ENCODE measurements at places on chromosomes 6 and 20.

- no peak for DNase-seq
Observed at GRCh38 chr6:141587482-141588266, 545.1 kb upstream of the GJE1 start.

- DNase-seq, result no peak
Observed at GRCh38 chr6:41488433-41489119, 57.6 kb upstream of the FOXP4 start.

DNA sequence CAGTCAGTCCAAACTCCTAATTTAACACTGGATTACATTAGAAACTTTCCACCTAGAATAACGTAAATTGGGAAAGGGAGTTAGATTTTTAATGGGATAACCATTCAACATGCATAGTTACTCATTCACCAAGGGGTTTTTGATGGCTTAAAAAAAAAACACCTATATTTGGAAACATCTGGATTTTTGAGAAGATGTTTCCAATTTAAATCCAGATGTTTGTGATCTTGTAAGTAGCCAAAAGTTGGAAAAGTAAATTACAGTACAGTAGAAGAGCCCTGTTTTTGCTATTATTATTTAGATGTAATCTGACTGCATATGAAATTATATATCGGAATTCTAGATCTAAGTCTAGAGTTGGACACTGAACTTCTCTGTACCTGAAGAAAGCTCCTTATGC, 478.2 kb downstream of the CD83 start:
- DNase-seq, result no peak

- DNase-seq, result peak; percentile 34
Observed at GRCh38 chr6:78867370-78868040, at the start of gene IRAK1BP1. Gene IRAK1BP1, plus strand, starts transcription at chr6:78867551. Its CDS starts 26 bp downstream, at chr6:78867577.

GRCh38 chr6:44475779-44476434, 88.4 kb downstream of the CDC5L start:
- DNase-seq, result peak; percentile 15

All from stimulated activated CD4-positive, alpha-beta T cell treated with anti-CD3 and anti-CD28 coated beads, TNF-alpha, amount 100 ng/mL, for 1 hour (primary cell).